ENCODE measurements at places on chromosomes 2 and 18. TPM values are rescaled to one million over a fixed set of nuclear protein-coding genes. Genes with fewer than 3 reads are reported as not detected.

Gene UCN
- total RNA-seq = 3.7 TPM

Gene RFTN2
- 0.88 TPM for total RNA-seq

Gene GALNT13
- 0.26 TPM for total RNA-seq

Gene CCDC178
- not detected for total RNA-seq

- DNase-seq = no peak
Observed at GRCh38 chr18:24603151-24603550, 142.7 kb downstream of the HRH4 start.

DNA sequence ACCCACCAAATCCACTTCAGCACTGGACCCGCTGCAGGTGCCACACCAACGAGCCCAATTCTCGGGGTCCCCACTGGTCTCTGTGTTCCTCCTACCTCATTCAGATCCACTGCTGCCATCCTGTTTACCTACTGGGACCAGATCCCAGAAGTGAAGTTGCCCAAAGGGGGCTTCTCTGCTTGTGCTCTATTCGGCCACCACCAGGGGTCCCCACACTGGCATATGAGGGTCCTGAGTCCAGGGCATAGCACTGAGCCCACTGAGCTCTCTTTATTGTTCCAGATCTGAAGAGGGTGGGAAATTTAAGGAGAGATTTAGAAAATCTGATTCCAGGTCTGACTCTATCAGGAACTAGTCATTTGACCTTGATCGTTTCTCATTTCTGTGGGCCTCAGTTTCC lies 2.4 kb downstream of the GPR45 start:
- no peak for DNase-seq

DNA sequence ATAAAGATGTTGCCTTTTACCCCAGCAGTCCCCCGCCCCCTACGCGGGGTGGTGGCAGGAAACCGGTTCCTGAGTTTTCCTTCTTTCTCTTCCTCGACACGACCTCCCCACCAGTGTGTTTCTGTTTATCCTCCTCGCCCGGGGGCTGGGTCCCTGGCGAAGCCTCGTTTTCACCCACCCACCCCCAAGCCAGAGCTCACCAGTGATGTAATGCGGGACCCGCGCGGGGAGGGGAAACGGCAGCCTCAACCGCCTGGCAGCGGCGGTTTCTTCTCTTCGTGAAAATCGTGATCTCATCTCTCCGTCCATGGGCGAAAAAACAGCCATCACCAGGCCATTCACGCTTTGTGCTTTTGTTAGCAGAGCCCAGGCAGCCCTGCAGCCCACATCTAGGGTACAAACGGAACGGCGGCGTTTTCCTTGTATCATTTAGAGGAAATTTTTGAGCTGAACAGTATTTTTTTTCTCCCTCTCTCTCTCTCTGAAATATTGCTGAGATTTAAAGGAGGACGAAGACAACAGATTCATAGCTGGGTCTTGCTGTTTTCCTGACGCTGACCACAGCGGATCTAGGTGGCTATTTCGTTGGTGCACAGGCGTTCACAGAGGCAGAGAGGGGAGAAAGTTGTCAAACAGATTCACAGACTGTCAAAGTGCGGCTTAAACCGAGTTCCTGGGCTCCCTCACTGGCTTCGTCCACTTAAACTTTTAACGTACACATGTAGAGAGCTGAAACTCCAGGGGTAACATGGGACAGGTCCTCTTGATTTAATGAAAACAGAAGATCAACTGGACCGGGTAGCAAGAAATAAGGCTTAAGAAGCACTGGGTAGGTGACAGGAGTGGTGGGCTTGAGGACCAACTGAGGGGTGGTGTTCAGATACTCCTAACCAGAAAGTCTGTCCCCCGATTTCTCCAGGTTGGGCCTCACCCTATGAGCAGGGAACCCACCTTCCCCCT lies 21.9 kb upstream of the PAX3 start:
- DNase-seq = no peak

DNA sequence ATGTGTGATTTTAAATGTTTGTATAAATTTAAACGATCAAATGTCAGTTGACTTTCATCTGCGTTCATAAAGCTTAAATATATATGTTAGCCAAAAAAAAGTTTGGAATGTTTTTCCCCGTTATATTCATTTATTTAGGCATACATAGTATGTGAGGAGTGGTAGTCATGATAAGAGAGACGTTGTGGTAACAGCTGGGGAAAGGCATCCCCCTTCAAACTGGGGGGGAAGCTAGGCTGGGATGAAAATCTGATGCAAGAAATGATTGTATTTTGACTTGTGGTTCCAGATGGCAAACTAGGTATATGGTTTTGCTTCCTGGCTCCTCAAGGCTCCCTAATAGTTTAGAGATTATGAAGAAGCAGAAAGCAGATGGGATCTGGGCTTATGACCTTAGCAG lies 30.1 kb downstream of the ITGA6 start:
- no peak for DNase-seq
